ENCODE measurements at places on chromosomes 16 and 17.

DNA sequence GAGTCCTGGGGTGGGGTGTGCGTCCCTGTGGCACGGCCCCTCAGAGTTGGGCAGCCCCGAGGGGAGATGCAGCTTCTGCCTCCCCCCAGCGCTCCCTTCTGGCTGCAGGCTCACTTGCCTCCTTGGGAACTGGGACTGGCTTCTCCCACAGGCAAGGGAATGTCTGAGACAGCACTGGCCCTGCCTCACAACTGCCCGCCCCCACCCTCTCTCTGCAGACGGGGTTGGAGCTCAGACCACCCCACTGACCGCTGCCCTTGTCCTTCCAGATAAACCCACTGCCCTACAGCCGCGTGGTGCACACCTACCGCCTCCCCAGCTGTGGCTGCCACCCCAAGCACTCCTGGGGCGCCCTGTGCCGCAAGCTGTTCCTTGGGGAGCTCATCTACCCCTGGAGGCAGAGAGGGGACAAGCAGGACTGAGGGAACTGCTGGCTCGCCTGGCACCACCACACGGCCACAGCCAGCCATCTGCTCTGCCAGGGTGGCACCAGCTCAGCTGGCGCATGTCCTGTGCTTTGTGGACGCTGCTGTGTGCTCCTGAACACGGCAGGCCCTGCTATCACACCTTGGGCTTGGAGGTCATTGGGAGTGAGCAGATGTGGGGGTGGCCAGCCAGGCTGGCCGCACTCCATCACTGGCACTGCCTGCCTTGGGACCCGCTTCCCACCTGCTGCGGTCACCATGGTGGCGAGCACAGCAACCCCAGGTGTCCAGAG lies 7.1 kb upstream of the RAB40C start:
- DNase-seq = no peak

DNA sequence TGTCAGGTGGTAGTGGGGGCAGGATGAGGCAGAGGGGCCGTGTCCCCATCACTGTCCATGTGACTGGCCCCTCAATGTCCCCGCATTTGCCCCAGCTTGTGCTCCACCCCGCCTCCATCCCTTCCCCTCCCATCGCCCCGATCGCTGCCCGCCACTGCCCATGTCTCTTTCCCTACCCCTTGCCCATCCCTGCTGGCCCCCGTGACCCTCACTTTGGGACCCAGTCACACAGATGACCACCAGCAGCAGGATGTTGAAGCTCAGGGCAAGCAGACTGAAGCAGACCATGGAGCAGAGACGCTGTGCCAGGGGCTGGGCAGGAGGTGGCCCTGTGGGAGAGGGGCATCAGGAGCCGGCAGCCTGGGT lies 6.1 kb downstream of the ASGR2 start:
- no peak for DNase-seq

DNA sequence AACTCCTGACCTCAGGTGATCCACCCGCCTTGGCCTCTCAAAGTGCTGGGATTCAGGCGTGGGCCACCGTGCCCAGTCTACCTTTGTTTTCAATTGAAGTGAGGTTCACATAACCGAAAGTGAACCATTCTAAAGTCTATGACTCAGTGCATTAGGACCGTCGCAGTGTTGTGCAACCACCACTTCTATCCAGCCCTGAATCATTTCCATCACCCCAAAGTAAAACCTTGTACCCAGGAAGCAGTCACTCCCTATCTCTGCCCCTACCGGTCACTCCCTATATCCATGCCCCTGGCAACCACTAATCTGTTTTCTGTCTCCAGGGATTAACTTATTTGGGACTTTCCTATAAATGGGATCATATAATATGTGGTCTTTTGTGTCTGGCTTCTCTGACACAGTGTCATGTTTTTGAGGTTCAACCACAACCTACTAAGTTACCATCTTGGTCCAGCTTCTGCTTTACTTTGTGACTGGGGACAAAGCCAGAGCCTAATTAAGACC lies 28.3 kb upstream of the CDC42EP4 start:
- no peak for DNase-seq

DNA sequence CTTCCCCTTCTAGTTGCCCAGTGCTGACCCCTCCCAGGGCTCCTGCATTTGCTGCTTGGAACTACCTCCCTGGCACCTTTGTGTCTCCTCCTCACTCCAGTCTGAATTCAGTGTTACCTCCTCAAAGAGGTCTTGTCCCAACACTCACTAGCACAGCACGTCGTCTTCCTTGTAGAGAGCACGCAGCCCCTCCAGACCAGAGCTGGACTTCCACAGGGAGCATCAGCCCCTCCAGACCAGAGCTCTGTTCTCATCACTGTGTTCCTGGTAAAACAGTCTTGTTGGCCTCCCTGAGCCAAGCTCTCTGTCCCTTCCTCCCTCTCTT lies 27.8 kb upstream of the MGAT5B start:
- DNase-seq = no peak

GRCh38 chr17:72852277-72852938 lies 240.1 kb downstream of the SLC39A11 start:
- no peak for DNase-seq

GRCh38 chr17:17888371-17888770 lies 51.6 kb upstream of the SREBF1 start:
- DNase-seq = no peak

- DNase-seq = no peak
Observed at GRCh38 chr17:7838090-7839075, 4.4 kb downstream of the KDM6B start.

GRCh38 chr16:53771655-53772497 lies 67.9 kb downstream of the FTO start:
- no peak for DNase-seq

DNA sequence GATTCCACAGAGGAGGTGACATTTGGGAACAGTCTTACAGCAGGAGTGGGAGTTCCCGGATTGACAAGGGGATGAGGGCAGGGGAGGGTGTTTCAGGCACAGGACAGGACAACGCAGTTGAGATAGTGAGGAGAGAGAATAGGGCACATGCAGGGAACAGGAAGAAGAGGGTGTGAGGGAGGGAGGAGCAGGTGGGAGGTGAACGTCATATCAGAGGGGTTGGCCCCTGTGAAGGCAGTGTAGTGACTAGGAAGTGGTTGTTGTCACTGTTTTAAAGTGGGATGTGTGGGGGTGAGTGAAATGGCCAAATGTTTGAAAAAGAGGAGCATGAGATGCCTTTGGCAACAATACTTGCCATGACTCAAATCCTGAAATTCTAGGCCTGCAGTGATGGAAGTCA lies 12.2 kb downstream of the PRKCB start:
- DNase-seq = no peak

DNA sequence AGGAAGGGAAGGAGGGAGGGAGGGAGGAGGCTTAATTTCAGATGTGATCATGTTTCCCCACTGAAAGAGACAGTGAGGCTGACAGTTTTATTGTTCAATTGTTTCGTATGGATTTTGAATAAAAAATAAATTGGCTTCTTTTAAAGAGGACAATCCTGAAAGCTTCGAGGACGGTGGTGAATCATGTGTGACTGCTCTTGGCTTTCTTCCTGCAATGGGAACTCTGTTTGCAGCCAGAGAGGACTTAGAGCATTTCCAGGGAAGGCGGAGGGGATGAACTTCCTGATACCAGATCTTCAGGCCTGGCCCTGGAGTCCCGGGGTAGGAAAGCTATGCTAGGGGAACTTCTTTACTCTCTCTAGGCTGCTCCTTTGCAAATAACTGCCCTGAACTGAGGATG lies 72.8 kb upstream of the C16orf82 start:
- DNase-seq = no peak

- no peak for DNase-seq
Observed at GRCh38 chr17:75601057-75601987, 13.7 kb downstream of the MYO15B start.

- no peak for DNase-seq
Observed at GRCh38 chr17:80461528-80462160, 14.8 kb downstream of the NPTX1 start.

- no peak for DNase-seq
Observed at GRCh38 chr16:4372578-4373355, 1.1 kb downstream of the VASN start.

DNA sequence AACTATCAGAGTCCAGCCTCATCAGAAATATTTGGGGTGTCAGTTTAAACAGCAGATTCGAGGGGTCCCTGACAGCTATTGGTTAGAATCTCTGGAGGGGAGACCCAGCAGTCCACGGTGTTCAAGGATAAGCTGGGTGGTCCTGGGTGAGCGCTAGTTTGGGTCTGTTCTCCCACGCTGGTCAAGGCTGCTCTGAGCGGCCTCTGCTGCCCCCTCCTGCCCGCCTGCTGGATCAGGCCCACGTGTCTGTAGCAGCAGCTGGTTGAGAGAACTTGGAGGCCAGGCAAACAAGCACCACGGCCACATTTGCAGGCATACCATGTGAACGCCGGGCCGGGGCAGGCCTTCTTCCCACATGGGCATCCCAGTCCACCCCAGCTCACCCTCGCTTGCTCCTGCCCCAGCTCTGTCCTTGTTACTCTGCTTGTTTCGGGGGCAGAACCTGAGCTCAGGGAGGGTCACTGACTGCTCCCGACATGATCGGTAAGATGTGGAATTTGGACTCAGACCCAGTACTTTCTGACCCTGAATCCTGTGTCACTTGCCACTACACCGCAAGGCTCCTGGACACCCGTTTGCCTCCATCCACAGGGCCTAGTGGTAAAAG lies 7.4 kb downstream of the FOXF1 start:
- no peak for DNase-seq

DNA sequence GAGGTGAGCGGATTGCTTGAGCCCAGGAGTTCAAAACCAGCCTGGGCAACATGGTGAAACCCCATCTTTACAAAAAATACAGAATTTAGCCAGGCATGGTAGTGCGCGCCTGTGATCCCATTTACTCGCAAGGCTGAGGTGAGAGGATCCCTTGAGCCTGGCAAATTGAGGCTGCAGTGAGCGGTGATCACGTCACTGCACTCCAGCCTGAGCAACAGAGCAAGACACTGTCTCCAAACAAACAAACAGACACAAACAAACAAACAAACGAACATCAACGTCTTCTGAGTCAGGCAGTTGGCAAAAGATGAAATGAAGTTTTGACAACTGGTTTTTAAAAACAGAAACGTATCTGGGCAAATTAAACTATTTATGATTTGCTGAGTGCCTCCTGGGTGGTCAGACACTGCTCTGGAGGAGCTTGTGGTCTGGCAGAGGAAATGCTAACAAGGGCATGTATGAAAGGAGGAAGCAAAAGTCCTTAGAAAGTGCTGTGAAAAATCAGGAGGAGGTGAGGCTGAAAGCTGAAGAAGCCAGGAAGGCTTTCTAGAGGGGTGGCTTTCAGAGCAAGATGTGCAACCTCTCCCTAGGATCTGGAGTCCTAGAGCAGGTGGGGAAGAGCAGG lies 10.2 kb upstream of the KRT20 start:
- DNase-seq = no peak

DNA sequence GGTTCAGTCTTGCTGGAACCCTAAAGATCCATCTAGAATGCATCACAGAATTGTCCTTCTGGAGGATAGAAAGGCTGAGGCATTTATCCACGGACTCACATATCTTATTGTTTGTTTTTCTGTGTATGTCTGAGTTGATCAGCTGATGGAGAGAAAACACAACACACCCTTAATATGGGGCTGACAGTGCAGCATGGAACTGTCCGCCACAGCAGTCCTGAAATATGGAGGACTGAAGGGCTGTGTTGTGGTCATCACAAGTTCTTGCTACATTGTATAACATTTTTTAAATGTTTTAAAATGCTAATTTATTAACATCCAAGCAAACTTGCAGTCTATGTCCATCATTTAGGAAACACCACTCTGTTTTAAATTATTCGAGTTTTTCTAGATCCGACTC lies 448.9 kb upstream of the ERCC4 start:
- DNase-seq = no peak

- DNase-seq = no peak
Observed at GRCh38 chr16:73355981-73356380, 308.1 kb upstream of the ZFHX3 start.

DNA sequence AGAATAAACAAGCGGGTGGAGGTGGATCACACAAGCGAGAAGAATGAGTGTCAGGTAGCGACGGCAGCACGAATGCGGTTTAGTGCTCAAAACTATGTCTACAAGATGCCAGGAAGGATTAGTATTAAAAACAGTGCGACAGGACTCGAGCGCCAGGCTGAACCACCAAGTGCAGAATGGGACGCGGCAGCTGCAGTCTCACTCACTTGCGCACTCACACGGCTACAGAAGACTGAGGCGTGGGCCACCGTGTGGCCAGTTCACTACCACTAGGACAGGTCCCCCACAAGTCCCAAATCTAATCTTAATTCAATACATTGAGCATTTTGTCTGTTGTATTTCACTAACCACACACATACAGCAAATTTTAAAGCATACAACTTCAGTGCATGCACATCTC lies 35.7 kb upstream of the TRAP1 start:
- DNase-seq = no peak

GRCh38 chr16:25264597-25264996 lies 7.0 kb upstream of the ZKSCAN2 start:
- no peak for DNase-seq

DNA sequence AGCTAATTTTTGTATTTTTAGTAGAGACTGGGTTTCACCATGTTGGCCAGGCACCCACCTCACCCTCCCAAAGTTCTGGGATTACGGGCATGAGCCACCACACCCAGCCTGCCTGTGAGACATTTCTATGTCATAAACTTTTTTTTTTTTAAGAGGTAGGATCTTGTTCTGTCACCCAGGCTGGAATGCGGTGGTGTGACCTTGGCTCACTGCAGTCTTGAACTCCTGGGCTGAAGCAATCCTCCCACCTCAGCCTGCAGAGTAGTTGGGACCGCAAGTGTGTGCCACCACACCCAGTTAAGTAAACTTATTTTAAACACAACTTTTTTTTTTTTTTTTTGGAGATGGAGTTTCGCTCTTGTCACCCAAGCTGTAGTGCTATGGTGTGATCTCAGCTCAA lies 47.2 kb downstream of the SCNN1G start:
- no peak for DNase-seq
